ENCODE measurements at places on chromosomes 16 and 17.

- DNase-seq: no peak
These were observed 144.1 kb upstream of the KCNJ18 start for GRCh38 chr17:21548236-21548635.

- no peak for DNase-seq
These were observed 38.8 kb upstream of the HS3ST3A1 start for GRCh38 chr17:13640551-13640950.

DNA sequence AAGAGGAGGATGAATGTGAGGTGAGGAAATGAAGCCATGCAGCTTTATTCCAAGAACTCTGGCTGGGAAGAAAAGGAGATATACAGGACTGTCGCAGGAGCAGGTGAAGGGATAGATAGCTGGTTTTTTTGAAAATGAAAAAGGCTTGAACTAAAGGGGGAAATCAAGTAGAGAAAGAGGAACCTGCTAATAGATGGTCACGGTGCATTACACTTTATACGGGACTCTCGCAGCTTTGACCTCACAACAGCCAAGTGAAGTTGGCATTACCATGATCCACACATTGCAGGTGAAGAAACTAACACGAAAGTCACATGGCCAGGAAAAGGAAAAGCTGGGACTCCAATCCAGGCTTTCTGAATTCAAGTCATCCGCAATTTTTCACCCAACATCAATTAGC lies 86.9 kb downstream of the HS3ST2 start:
- DNase-seq: no peak

DNA sequence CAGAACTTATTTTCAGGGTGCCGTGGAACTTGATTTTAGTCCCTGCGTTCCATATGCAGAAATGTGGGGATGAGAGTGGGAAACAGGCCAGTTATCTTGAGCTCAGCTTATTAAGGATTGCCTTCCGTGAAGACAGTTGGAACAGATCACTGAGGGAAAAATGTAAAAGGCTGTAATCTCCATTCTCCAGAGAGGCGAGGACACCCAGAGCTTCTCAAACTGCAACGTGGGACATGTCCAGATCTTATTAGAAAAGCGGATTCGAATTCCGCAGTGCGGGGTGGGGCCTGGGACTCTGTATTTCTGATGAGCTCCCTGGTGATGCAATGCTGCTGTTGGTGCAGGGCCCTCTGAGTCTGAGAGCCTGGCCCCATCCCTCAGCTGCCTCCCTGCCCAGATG lies 185.6 kb upstream of the CIBAR2 start:
- DNase-seq: no peak

- DNase-seq: no peak
These were observed 70.8 kb upstream of the TRAP1 start for GRCh38 chr16:3787924-3788661.

DNA sequence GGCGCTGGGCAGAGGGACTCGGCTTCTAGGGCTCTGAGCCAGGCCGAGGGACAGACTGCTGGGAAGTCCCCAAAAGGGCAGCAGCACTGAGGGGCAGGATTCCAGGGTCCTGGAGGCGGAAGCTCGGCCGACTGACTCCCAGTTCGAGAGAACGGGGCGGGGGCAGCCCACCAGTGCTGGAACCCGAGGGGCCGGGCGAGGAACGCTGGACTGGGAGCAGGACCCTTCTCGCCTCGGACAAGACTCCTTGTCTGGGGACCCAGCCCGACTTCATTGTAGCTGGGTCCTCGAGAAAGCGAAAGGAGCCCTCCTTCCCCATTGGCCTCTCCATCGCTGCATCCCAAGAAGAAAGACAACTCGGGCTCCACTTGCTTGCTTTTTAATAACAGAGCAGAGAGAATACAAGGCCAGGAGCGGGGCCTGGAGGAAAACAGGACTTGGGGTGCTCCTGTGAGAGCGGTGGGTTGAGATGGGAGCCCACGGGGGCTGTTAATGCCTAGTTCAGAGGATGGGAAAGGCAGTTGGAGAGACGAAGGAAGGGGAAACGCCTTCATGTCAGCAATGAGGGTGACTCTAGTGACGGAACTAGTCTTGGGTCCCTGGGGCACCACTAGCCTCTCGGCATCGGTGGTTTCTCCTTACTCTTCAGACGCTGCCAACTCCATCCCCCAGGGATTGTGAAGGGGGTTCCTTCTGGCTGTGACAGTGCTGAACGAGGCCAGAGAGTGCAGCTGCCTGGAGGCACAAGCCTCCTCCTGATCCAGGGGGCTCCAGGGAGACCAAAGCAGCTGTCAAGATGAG lies 492 bp upstream of the CAMTA2 start:
- no peak for DNase-seq

GRCh38 chr17:44384823-44385286 lies 4.6 kb downstream of the ITGA2B start:
- no peak for DNase-seq

- no peak for DNase-seq
These were observed 1115.6 kb upstream of the GOT2 start for GRCh38 chr16:59849716-59850115.

GRCh38 chr16:27458258-27458657 lies 56.3 kb downstream of the IL21R start:
- DNase-seq: no peak

- DNase-seq: no peak
These were observed 60.9 kb downstream of the SPAG9 start for GRCh38 chr17:51059781-51060180.

DNA sequence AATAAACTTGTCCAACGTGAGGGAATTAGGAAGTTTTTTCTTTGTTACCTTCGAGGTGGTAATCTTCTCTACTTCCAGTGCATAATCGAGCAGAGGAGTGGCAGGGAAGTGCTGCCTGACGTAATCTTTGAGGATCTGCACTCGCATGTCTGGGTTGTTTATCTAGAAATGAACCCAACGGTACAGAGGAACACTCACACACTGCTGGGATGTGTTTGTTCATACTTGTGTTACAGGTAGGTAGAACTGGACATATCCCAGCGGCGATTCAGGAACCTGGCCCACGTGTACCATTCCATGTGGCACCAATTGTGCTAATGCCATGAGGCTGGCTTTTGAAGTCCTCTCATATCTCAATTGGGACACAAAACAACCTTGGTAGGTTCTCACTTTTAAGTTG lies 4.2 kb upstream of the KLHL11 start:
- no peak for DNase-seq

DNA sequence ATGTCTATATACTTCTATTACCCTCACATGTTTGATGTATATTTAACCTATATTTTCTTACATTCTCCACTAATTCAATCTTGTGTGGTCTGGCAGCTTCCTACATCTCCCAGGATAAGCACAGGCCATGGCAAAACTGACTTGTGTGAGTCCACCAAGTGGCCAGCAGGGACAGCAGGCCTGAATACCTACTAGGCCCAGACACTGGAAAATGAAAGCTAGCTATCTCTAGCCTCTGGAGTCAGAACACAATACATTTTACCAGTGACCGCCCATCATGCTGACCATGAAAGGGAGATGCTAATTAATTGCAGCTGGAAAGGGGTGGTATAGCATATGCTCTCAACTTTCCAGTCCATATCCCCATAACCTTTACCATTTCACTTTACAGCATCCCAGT lies 132.3 kb downstream of the PCTP start:
- no peak for DNase-seq

- no peak for DNase-seq
These were observed 25.2 kb downstream of the C17orf100 start for GRCh38 chr17:6676802-6677157.
